Chondrocyte (in vitro differentiated cells): ENCODE measurements at places on chromosomes 4 and X. TPM values are rescaled to one million over a fixed set of nuclear protein-coding genes. Genes with fewer than 3 reads are reported as not detected.

Gene CDS1
- 0.26 to 0.30 TPM in 2 of 3 replicates, not detected in the other for total RNA-seq

Gene GAGE1
- not detected in 3 replicates for total RNA-seq

DNA sequence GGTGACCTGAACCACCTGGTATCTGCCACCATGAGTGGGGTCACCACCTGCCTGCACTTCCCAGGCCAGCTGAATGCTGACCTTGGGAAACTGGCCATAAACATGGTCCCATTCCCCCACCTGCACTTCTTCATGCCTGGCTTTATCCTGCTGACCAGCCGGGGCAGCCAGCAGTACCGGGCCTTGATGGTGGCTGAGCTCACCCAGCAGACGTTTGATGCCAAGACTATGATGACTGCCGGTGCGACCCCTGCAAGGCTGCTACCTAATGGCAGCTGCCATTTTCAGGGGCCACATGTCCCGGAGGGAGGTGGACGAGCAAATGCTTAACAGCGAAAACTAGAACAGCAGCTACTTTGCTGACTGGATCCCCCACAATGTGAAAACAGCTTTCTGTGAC lies 67.5 kb upstream of the FAM241A start:
- no peaks in the 10 kb centered on the region for H3K4me1 ChIP-seq
- DNase-seq: no peak
- H3K4me3 ChIP-seq: no peak overlapping the region
- H3K36me3 ChIP-seq: no peaks in the 10 kb centered on the region
- no peaks in the 10 kb centered on the region for H3K27me3 ChIP-seq
- no peak overlapping the region for H3K27ac ChIP-seq

- no peak overlapping the region for H3K4me3 ChIP-seq
- no peak for DNase-seq
Observed at GRCh38 chrX:38871129-38872029, 70.1 kb downstream of the MID1IP1 start.

DNA sequence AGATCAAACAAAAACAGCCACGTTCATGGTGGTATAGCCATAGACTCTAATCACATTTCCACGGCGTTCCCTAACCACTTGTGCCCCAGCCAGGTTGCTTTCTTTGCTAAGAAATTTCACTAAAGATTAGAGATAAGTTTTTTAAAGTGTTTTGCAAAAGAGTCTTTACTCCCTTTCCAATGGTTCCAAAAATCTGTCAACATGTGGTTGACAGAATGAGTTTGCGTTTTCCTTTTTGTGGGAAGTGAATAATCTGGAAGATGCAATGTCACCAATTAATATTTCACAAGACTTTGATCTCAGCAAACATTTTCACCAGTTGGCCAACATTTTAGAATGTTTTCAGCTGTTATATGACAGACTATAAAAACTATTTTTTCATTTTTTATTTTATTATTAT lies 35.3 kb downstream of the CXCL1 start:
- no peak for DNase-seq
- H3K4me3 ChIP-seq: no peak overlapping the region
- H3K27me3 ChIP-seq: peaks cover 33% of the 10 kb centered on the region
- no peaks in the 10 kb centered on the region for H3K4me1 ChIP-seq

DNA sequence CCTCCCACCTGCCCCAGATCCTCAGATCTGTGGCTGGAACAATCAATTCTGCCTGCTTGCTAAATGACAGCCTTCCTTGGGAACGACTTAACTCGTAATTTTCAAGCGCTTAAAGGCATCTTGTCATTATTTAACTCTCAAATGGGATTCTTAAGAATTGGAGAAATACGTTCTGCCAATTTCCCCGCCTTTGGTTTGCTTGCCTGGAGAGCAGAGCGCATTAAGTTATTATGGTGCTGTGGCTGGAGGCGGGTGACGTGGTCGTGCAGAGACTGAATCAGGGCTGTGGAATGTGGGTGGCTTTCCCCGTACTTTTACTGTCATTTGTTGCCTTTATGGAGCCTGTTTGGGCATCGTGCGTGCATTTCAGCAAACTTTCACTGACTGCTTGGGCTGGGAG lies 78.9 kb upstream of the PSAPL1 start:
- H3K36me3 ChIP-seq: no peaks in the 10 kb centered on the region
- H3K27me3 ChIP-seq: peaks cover 32% of the 10 kb centered on the region
- no peak overlapping the region for H3K4me3 ChIP-seq
- no peak for DNase-seq
- no peak overlapping the region for H3K27ac ChIP-seq

- no peaks in the 10 kb centered on the region for H3K27me3 ChIP-seq
- peaks cover 14% of the 10 kb centered on the region for H3K4me1 ChIP-seq
- DNase-seq: no peak
- H3K36me3 ChIP-seq: no peaks in the 10 kb centered on the region
- H3K4me3 ChIP-seq: no peak overlapping the region
Observed at GRCh38 chr4:8317474-8317873, 47.9 kb downstream of the HTRA3 start.

DNA sequence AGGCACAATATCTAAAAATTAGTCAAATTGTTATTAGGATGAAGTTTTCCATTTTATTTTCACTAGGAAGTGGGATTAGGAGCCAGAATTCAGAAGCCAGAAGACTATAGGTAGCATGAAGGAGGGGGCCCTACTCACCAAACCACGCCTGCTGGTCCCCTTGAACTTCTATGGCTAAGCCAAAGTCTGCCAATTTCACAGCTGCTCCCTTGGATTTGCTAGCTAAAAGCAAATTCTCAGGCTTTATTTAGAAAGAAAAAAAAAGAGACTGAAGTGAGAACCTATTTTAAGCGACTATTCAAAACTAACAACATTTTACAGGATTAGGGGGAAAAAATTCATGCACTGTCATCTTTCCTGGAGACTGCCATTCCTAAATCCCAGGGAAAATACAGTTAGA lies 224.3 kb downstream of the CAMK2D start:
- H3K36me3 ChIP-seq: peaks cover 5% of the 10 kb centered on the region
- no peak overlapping the region for H3K4me3 ChIP-seq
- peak overlapping the region; percentile 80 for H3K27ac ChIP-seq
- H3K4me1 ChIP-seq: peaks cover 38% of the 10 kb centered on the region

DNA sequence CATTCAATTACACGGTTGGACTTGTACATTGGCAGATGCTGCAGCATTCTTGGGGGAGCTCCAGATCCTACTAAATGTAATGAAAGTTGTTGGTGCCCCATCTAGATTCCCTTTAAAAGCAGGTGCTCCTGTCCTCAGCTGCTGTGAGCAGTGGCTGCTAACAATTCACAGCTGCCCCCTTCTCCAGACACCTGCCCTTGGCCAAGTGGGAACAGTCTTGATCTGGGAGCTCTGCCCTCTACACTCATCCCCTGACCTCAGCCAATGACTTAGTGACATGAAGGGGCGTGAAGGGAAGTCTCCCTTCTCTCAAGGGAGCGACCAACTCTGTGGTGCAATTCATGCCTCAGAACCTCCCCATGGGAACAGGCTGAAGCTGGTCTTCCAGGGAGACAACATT lies 125.7 kb downstream of the EIF4E start:
- H3K36me3 ChIP-seq: no peaks in the 10 kb centered on the region
- H3K4me1 ChIP-seq: no peaks in the 10 kb centered on the region
- H3K4me3 ChIP-seq: no peak overlapping the region
- no peaks in the 10 kb centered on the region for H3K27me3 ChIP-seq
- H3K27ac ChIP-seq: no peak overlapping the region

DNA sequence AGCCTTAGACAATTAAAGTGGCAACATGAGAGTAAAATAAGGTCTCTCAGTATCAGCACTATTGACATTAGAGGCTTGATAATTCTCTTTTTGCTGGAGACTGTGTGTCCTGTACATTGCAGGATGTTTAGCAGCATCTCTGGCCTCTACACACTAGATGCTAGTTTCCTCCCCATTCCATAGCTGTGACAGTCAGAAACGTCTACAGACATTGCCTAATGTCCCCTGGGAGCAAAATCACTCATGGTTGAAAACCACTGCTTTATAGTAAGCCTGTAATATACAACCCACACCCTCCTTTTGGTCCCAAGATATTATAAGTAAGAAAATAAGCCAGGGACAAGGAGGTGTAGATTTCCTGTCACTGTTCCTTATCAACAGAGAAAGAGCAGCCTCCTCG lies 166.0 kb downstream of the FRMPD4 start:
- no peak overlapping the region for H3K27ac ChIP-seq
- H3K27me3 ChIP-seq: no peaks in the 10 kb centered on the region
- H3K36me3 ChIP-seq: no peaks in the 10 kb centered on the region
- no peak overlapping the region for H3K4me3 ChIP-seq
- no peaks in the 10 kb centered on the region for H3K4me1 ChIP-seq

DNA sequence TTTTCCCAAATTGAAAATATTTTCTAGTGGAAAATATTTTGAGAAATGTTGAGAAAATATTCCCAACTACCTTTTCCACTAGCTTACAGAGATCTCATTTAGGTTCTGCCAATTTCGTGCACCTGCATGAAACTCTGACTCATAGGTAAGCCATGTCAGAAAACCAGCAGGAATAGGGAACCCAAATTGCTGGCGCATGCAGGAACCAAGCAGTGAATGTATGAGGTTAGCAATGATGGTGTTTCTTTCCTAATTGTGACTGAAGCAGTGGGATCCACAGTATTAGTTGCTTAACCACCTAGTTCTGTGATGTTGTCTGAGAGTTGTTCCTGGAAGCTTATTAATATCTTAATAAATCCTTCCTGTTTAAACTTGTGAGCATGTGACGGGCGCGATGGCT lies 381.0 kb upstream of the TRAM1L1 start:
- no peak for DNase-seq
- H3K36me3 ChIP-seq: no peaks in the 10 kb centered on the region
- no peak overlapping the region for H3K27ac ChIP-seq
- no peaks in the 10 kb centered on the region for H3K27me3 ChIP-seq
- H3K4me3 ChIP-seq: no peak overlapping the region
- peaks cover 3% of the 10 kb centered on the region for H3K4me1 ChIP-seq

DNA sequence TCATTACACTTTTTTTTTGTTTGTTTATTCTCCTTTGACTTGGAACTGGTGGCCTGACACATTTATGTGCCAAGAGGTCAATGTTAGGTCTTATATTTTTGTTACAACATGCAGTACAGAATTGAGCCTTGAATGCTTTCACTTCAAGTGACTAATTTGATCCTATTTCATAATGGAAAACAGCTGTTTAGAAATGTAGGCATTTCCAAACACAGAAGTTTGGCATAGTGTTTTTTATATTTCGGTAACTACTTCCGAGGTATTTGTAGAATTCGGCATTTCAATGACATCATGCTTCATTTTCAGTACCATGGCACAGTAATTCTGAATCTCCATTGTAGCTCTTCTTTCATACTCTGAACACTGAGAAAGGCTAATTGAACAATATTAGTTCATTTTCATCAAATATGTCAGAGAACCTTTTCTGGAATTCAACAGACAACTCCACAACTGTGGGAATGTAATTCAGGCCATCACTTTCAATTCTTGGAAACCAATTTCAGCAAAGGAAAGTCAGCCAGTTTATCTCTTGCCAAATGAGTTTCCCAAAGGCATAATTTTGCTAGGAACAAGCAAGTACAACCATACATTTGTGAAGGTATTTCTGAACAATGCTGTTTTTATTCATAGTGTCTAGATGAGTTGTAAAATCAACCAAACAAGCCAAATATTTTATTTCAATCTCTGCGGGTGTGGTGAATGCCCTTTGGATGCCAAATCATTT lies 11.4 kb downstream of the FAM120C start:
- peaks cover 2% of the 10 kb centered on the region for H3K4me1 ChIP-seq
- no peak overlapping the region for H3K4me3 ChIP-seq
- H3K36me3 ChIP-seq: no peaks in the 10 kb centered on the region
- no peak for DNase-seq

GRCh38 chr4:155687380-155687982 lies 20.8 kb downstream of the GUCY1A1 start:
- peaks cover 3% of the 10 kb centered on the region for H3K36me3 ChIP-seq
- H3K27ac ChIP-seq: no peak overlapping the region
- no peaks in the 10 kb centered on the region for H3K27me3 ChIP-seq
- H3K4me3 ChIP-seq: no peak overlapping the region
- peaks cover 51% of the 10 kb centered on the region for H3K4me1 ChIP-seq

DNA sequence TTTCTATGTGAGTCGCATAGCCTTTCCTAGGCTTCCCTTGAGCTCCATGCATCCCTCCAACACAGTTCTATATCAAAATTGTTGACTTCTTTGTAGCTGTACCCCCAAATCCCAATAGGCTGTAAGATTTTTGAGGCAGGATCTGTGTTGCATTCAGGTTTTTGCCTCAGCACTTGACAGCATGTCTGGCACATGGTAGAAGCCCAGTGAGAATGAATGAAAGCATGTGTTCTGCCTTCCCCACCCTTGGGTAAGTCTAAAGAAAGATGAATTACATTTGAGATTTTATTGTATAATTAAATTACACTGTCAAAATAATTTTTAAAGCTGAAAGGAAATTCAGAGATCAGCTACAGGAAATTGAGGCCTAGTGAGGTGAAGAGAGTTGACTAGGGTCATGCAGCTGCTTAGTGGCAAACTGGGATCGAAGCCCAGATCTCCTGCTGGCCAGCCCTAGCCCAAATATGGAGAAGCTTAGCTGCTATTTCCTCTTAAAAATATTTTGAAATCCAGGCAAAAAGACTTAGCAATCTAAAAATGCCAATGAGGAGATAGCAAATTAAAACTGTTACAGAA lies 122.5 kb downstream of the SPATA18 start:
- no peak overlapping the region for H3K4me3 ChIP-seq
- peaks cover 14% of the 10 kb centered on the region for H3K4me1 ChIP-seq
- H3K36me3 ChIP-seq: no peaks in the 10 kb centered on the region
- H3K27ac ChIP-seq: no peak overlapping the region
- H3K27me3 ChIP-seq: peaks cover 7% of the 10 kb centered on the region
- DNase-seq: no peak

DNA sequence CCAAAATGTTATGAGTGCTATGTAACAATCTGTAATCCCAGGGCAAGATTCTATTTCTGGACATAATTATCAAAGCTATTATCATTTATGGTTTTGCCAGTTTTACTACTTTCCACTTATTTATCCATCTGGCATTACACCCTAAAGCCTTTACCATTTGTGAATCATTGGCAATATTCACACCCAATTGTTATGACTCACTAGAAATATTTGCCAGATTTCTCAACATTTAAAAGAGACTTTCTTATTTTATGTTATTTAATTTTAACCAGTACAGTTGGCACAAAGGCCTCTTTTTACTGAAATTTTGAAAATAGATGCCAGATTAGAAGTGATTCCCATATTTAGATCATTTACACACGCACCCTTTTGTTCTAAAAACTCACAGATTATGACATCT lies 242.7 kb upstream of the WDFY3 start:
- H3K4me1 ChIP-seq: no peaks in the 10 kb centered on the region
- H3K27ac ChIP-seq: no peak overlapping the region
- no peak overlapping the region for H3K4me3 ChIP-seq
- H3K27me3 ChIP-seq: peaks cover 3% of the 10 kb centered on the region
- no peak for DNase-seq

- DNase-seq: no peak
- peak overlapping the region; percentile 4 for H3K27ac ChIP-seq
- no peaks in the 10 kb centered on the region for H3K27me3 ChIP-seq
- H3K36me3 ChIP-seq: peaks cover 4% of the 10 kb centered on the region
Observed at GRCh38 chr4:19675172-19675811, 576.4 kb upstream of the SLIT2 start.
